ENCODE measurements at places on chromosomes 2 and 18.

DNA sequence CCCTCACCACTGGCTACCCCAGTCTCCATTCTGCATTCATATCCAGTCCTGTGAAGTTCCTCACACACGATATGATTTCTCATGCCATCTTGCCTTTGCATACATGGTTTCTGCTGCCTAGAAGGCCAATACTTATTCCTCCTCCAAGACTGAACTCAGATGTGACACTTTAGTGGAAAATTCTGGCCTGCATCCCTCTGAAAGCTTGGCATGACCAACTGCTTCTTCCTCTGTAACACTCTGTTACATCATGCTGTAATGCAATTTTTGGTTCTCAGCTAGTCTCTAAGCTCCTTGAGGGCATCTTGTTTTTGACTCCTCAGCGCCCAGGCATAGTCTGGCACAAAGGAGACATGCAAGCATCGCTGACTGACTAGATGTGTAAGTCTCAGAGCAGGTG is 12.6 kb downstream of the FAM161A start:
- DNase-seq = no peak

DNA sequence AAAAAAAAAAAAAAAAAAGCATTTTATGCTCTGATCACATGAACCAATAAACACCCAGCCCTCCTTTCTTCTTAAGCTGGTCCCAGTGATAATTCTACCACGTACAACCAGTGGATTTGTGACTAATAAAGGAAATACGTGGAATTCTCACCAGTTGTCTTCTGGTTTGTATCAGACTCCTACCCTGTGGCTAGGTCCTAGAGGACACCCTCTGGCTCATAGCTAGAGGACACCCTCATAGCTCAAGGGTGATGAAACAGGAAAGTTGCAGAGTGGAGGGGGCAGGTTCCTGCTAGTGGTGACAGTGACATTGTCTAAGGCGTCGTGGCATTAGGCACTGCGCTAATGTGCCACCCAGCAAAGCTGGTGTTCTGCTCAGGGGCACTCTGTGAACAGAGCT is 167.8 kb downstream of the BCL11A start:
- DNase-seq = no peak

DNA sequence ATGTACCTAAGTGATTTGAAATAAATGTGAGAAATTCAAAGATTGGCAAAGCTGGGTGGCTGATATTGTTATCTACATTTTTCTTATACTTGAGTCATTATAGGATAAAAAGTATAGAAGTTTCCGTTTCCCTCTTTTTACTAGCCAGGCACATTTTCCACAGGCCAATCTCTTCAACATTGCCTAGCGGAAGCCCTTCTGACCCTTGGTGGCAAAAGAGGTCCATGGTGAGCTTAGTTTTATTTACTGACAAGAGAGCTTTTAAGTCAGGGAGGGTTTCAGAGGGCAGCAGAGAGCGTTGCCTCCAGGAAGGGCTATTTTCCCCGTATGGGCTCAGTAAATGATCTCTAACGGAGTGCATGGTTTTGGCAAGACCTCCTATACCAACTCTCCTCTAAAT is 15.1 kb upstream of the RHOB start:
- DNase-seq = no peak

DNA sequence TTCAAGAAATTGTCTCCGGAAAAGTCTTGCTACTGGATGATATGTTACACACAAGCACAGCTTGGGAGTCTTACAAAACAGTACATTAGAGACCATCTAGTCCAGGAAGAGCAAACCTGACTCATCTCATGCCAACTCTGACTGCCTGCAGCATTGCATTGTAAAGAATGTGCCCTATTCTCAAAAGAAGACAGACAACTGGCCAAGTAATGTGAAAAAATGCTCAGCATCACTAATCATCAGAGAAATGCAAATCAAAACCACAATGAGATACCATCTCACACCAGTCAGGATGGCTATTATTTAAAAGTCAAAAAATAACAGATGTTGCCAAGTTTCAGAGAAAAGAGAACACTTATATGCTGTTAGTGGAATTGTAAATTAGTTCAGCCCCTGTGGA is 42.7 kb upstream of the GORASP2 start:
- DNase-seq = no peak

GRCh38 chr18:66872277-66872676 is 268.4 kb upstream of the CDH19 start:
- no peak for DNase-seq
